ENCODE measurements at places on chromosomes 2 and 18.
A peak's percentile ranks its signal among the peaks of the same experiment; 100 is the strongest.

DNA sequence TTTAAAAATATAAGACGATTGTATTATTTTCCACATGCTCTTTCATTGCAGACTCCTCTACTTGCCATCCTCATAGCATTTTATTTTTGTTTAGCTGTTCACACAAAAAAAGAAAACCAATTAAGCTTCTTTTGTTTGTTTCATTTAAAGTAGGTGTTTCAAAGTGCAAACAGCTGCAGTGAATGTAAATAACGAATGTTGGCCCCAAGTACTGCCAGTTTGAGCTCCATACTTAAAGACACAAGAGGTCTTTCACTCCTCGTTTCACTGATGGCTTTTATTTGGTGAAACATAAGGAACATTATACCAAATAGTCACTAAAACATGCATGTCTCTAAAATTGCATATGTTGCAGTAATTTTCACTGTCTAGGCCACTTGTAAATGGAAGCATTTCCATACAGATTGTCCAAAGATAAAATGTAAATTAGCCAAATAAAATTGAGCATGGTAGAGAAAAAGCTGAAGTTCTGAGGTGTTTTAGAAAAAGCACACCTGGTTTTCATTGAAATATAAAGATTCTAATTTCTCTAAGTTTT is 253.4 kb downstream of the TMX3 start:
- DNase-seq = no peak

- no peak for DNase-seq
Observed at GRCh38 chr2:150729495-150729955, 242.1 kb upstream of the RND3 start.

DNA sequence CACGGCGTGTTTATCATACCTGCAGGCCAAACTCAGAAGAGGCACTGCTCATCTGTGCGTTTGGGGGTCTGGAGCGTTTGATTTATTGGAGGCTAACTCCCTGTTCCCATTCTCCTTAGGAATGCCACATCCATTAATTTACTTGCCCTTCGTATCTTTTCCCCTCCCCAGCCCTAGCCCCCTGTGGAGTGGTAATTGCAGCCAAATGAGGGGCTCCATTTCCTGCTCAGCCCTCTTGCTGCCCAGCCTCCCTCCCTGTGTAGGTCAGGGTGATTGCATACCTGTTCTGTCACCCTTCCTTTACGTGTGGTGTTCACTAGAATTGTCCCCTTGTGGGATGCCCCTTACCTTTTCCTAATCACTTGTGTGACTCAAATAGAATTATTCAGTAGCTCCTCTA is 120.4 kb downstream of the MAP3K20 start:
- no peak for DNase-seq

DNA sequence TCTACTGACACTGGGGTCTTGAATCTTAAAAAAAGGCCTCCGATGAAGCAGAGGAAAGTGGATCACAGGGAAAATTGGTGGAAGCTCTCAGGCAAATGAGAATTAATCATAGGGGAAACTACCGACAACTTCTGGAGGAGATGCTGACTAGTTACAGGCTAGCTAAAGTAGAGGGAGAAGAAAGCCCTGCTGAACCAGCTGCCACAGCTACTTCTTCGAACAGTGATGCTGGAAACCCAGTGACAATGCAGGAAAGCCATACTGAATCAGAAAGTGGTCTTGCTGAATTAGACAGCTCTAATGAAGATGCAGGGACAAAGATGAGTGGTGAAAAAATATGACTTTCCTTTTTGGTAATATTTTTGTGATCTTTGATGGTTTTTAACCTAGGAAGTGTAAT is 44.9 kb upstream of the SLC3A1 start:
- DNase-seq = no peak

GRCh38 chr2:209600341-209601171 is 171.1 kb upstream of the UNC80 start:
- DNase-seq = no peak

- no peak for DNase-seq
Observed at GRCh38 chr2:1992280-1992679, 248.0 kb upstream of the PXDN start.

DNA sequence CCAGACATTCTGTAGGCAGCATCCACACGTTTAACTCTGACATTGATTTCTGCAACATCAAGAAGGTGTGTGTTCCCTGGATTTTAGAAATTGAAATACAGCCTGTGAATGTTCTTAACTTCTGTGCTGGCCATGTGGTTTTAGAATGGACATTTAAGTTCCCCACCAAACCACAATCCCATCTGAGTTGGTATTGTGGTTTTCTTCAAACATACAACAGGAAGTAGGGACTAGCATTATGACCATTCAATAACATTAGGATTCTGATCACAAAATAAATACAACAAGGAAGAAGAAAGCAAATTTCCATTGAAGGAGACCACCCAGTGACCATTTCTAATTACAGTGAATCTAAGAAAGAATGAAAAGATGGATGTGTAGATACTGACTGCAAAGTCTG is 51.2 kb downstream of the MAP3K20 start:
- no peak for DNase-seq

DNA sequence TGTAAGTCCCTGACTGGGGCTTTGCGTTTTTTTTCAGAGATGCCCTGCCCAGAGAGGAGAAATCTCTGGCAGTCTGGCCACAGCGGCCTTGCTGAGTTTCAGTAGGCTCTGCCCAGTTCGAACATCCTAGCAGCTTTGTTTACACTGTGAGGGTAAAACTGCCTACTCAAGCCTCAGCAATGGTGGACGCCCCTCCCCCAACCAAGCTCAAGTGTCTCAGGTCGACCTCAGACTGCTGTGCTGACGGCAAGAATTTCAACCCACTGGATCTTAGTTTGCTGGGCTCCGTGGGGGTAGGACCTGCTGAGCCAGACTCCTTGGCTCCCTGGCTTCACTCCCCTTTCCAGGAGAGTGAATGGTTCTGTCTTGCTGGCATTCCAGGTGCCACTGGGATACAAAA is 31.7 kb downstream of the L3MBTL4 start:
- DNase-seq = no peak

GRCh38 chr2:100812573-100812972 is 7.4 kb upstream of the NPAS2 start:
- no peak for DNase-seq

- no peak for DNase-seq
Observed at GRCh38 chr2:178845566-178846457, 38.6 kb upstream of the TTN start.

GRCh38 chr18:79518683-79519128 is 123.0 kb downstream of the NFATC1 start:
- no peak for DNase-seq

DNA sequence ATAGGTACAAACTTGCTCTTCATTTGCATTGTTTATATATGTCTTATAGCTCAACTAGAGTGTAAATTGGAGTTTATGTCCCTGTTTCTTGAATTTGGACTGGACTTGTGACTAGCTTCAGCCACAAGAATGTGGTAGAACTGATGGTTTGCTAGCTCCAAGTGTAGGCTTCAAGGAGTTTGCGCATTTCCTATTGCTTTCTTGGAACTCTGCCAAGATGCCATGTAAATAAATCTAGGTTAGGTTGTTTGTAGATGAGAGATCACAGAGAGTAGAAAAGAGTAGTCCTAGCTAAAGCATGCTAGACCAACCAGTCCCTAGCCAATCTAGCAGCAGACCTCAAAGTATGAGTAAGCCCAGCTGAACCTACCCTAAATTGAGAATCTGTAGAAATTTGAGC is 183.0 kb upstream of the CYP26B1 start:
- no peak for DNase-seq

- DNase-seq = no peak
Observed at GRCh38 chr2:45567974-45568789, 42.9 kb downstream of the SRBD1 start.

DNA sequence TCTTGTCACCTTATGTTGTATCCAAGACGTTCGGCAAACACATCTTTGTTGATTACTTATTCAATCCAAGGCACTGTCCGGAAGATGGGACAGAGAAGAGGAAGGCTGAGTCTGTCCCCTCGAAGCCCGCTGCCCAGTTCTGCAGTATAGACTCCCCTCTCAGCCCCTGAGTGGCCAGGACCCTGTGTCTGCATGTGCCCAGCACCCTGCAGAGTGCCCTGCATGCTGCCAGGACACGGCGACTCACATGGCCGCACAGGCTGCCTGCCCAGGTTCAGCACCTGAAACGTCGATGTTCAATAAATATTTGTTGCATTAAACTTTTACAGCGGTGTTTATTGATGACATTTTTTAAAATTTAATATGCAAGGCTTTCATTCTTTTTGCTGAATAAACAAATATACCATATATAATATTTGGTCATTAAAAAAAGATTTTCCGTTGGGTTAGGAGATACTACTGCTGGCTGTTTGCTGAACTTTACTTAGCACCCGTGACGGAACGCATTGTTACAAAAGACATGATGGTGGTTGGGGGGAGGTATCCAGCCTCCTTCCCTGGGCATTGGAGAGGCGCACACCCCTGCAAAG is 146.5 kb downstream of the PTGR3 start:
- DNase-seq = no peak

- no peak for DNase-seq
Observed at GRCh38 chr2:78614726-78615125, 410.8 kb upstream of the REG3G start.

DNA sequence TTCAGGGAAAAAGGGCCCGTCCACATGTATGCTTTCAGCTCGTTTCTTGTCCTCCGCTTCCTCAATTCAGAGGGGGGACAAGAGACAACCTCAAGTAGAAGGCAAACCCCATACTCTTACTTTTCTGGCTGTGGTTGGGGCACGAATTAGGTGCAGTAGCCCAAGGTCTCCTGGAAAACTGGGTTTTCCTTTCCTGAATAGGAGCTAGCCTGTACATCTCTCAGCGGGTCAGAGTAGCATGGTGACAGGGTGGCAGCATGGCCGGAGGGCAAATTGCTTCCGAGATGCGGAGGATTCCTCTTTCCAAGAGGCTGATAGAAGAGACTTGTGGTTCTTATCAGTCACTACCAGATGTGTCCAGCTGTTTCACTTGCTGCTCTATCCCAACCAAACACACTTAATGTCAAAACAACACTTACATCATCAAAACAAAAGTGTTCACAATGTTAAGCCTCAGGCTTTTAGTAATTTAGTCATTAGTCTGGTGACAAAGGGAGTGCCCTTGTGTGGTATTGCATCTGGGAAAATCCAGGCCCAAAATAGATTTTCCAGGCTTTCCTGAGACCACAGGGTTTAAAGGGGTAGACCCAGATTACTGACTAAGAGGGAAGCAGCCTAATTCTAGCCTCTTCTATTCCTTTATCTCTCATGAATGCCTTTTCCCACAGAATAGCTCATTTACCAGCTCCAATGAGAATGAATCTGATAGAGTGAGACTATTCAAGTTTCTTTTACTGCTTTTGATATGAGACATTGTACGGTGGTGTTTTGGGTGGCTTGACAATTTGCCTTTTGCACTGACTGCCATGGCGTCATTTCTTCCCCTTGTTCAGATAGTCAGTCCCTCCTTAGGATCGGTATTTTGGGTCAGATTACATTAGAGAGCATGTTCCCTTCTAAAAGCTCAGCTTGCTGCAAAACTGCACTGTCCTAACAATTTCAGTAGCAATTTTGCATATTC is 162.0 kb downstream of the LTBP1 start:
- peak; percentile 41 for DNase-seq

- no peak for DNase-seq
Observed at GRCh38 chr2:240425697-240426096, 9.8 kb upstream of the GPC1 start.

DNA sequence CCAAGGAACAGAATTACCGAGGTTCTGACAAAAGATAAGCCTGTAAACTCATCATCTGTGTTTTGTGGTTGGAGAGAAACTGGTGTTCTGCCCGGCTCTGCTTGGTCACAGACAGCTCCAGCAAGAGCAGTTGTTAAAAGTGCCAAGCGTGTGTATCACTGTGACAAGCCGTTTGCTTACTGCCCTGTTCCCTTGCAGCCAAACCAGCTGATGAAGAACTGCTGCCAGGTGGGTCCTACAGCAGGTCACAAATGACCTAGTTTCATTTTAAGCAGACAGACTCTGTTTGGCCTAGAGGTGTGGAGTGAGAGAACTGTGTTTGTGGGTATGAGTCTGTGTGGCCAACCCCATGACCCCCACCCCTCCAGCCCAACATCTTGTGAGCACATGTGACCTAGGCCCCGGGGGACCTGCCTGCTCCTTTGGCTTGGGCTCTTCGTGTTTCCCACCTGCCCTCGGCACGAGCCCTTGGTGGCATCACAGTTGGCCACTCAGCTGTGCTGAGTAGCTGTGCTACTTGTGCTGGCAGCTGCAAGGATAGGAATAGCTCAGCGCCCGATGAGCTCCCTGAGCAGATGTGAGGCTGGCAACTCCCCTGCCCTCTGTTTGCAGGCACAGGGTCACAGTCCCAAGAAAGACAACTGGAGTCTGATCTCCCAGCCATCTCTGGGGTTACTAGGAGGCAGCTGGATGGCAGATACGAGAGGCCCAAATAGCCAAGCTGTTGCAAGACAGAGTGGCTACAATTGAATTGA is 9.7 kb downstream of the OXER1 start:
- DNase-seq = no peak

GRCh38 chr2:149278161-149278871 is 52.1 kb upstream of the LYPD6 start:
- DNase-seq = no peak

DNA sequence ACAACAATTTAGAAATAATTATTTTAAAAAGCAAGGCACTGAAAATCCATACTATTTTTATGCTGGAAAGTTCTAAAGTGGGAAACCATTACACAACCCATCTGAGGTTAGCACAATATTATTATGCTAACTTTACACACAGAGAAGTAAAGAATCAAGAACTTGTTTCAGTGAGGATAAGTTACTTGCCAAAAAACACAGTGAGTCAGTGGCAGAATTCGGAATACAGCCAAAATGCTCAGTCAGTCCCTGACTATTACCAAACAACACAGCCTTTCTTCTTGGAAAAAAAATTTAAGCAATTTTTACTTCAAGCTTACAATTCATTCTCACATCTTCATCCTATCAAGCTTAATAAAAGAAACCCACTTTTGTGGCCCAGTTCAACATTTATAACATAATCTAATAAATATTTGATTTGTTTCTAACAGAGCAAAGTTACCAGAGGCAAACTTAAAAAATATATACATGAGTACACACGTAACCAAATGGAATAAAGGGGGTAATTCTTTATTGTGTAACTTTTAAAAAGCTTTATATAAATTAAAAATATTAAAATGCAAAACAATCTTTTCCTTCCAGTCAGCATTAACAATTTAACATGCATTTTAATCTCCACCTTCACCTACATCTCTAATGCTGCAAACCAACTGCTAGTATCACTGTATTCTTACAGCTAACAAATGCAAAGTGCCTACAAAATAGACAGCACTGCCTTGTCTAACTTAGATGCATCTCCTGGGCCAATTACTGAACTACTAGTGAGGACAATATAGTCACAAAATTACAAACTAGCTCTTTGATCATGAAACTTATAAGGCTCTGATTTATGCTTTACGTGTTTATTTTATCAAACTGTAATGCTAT is 55.2 kb downstream of the CCDC88A start:
- DNase-seq = peak; percentile 75

GRCh38 chr2:96665083-96665569 is 22.6 kb downstream of the FER1L5 start:
- peak; percentile 97 for DNase-seq

GRCh38 chr2:151243468-151243867 is 18.2 kb downstream of the RBM43 start:
- DNase-seq = no peak

GRCh38 chr2:135786823-135787222 is 45.2 kb downstream of the UBXN4 start:
- peak; percentile 57 for DNase-seq

GRCh38 chr2:105361102-105361889 is 24.0 kb downstream of the C2orf49 start:
- DNase-seq = no peak

All from foreskin keratinocyte (primary cell).